ENCODE measurements at places on chromosomes 13 and 19.

DNA sequence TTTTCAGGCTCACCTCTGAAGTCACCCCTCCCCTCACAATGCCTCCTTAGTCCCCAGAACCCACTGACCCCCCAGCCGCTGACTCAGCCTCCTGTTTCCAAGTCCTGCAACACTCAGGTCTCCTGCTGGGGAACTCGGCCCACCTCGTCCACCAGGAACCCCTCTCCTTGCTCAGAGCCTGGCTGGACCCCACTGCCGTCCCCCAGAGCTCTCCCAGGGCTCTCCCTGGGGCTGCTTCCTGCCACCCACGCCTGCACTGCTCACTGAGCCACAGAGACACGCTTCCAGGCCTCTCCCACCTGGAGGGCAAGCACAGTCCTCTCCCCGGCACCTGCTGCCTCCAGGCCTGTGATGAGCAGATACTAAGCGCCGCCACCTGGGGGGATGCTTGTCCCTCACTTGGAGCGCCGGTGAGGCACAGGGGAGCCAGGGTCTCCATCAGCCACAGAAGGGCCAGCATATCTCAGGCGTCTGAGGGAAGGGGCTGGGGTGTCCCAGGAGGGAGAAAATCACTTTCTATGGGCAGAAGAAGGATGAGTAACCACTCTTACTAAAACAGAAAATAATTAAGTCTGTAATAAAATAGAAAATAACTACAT, 53.8 kb downstream of the KLF2 start:
- no peak for DNase-seq

DNA sequence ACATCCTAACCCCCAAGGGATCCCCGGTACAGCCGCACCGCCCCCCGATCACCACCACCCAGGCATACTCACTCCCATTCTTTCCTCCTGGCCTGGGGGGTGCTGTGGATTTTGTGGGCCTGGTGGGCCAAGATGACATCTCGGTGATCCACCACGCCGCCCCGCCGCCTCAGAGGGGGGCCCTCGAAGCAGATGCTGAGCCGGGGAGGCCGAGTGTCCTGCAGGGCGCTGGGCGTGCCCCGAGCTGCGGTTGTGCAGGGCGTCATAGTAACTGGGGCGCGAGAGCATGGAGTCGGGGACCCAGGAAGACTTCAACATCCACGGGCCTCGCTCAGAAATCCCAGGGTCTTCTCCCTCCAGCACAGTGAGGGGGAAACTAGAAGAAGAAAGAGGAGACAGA, 93.4 kb upstream of the CACNA1A start:
- no peak for DNase-seq

DNA sequence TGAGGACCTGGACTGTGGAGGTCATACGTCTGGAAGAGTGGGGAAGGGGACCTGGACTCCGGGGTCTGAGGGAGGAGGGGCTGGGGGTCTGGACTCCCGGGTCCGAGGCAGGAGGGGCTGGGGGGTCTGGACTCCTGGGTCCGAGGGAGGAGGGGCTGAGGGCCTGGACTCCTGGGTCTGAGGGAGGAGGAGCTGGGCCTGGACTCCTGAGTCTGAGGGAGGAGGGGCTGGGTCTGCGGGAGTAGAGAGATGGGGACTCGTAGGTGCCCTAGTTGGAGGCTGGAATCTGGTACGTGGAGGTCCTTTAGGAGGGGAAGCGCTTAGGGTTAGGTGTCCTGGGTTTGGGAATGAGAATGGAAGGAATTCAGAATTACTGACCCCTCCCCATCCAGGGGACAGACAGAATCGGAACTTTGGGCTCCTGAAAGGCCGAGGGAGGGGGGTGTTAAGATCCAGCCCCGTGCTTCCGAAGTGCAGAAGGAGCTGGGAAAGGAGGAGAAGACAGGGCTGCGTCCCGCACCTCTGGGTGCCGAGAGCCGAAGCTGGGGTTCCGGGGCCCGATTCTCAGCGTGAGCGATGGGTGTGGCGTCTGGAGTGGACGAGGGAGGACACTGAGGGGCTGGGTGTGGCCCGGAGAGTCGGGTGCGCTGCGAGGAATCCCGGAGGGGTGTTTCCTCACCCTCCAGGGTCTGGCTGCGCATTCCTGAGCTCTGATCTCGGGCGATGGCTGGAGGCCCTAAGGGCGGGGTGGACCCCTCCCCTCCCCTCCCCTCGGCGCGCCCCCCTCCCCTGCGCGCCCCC, 608 bp downstream of the MYADM start:
- peak; percentile 55 for DNase-seq

- no peak for DNase-seq
Observed at GRCh38 chr19:48271531-48272151, 1.8 kb downstream of the ZNF114 start.

DNA sequence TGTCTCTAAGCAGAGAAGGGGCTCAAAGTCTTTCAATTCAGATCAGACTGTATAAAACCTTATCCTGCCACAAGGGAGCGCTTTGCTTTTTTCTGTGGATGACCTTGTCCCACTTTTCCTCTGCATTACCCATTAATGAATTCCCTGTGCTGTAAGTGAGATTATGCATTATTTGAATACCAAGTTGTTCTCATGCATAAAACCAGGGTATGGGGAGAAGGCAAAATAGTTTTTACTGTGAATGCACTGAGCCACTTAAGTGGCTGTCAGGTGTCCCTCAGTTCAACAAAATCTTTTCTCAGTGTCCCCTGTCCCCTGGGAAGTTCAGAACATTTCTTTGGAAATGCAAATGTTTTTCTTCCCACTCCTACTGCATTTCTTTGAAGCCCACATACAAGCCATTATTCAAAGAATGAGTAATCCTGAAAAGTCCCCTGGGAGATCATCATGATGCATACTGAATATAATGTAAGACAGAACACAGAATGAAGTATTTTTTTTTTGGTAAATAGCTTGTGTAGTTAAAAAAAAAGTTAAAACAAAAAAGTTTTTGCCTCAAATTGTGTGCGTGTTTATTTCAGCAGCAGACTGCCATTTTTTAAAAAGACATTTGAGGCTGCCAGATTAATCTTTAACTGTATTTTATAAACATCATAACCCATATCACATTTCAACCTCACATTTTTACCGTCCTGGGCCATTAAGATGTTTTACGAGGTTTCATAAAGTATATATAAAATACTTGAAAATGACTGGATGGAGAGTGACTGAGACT, 506.7 kb upstream of the PCDH9 start:
- DNase-seq, result no peak

DNA sequence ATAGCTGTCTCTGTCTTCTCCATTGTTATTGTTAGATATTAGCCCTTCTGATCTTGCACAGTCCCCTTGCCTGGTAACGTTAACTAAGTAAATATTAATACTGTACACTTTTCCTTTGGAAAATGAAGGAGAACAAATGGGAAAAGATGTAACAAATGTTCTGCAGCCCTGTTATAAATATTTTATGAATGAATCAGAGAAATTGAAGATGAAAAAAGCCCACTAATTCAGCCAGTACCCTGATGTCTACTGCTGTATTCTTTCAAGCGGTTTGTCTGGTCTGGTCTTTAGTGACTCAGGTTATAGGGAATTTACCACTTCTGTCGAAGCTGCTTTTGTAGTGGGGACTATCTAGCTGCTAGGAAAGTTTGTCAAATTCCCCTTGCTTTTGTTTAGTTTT, 121.0 kb downstream of the COG6 start:
- DNase-seq, result no peak

GRCh38 chr19:41323430-41324125, 13.6 kb downstream of the CCDC97 start:
- DNase-seq, result no peak

- DNase-seq, result no peak
Observed at GRCh38 chr13:74465271-74465670, 331.1 kb upstream of the KLF12 start.

DNA sequence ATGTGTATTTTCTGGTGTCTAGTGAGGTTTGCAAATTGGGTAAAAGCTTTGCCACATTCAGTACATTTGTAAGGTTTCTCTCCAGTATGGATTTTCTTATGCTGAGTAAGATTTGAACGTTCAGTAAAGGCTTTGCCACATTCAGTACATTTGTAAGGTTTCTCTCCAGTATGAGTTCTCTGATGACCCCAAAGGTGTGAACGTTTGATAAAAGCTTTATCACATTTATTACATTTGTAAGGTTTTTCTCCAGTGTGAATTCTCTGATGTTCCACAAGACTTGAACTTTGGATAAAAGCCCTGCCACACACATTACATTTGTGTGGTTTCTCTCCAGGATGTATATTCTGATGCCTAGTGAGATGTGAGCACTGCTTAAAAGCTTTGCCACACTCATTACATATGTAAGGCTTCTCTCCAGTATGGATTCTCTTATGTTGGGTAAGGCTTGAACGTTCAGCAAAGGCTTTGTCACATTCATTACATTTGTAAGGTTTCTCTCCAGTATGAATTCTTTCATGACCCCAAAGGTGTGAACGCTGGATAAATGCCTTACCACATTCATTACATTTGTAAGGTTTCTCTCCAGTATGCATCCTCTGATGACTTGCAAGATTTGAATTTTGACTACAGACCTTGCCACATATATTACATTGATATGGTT, 17.4 kb downstream of the ZNF677 start:
- DNase-seq, result no peak

GRCh38 chr19:7643031-7643415, 6.1 kb downstream of the STXBP2 start:
- DNase-seq, result no peak

DNA sequence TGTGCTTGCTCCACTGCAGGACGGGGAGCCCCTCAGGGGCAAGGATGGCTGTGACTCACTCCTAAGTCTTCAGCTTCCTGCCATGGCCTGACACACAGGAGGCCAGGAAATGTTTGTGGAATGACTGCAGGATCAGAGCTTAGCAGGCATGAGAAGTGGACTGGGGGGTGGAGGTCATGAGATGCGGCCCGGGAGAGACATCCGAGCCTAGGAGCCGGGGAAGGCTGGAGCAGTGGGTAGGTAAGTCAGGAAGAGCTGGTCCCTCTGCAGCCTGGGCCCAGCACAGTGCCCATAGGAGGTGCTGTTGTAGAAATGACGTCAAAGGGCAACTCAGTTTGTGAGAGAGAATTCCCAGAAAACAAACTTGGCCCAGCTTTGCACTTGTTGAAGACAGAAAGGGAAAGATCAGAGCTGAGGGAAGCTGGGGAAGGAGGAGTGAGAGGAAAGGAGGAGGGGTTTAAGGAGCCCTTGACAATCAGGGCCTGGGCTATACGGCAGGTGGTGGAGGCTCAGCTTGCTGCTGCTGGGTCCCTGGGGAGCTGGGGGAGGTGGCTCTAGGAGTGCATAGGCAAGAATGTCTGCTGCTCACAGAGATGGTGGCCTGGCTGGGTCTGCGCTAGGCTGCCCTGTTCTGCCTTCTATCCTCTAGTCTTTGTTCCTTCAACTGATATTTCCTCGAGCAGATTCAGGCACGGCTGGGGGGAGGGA, 18.5 kb downstream of the POU2F2 start:
- DNase-seq, result no peak

DNA sequence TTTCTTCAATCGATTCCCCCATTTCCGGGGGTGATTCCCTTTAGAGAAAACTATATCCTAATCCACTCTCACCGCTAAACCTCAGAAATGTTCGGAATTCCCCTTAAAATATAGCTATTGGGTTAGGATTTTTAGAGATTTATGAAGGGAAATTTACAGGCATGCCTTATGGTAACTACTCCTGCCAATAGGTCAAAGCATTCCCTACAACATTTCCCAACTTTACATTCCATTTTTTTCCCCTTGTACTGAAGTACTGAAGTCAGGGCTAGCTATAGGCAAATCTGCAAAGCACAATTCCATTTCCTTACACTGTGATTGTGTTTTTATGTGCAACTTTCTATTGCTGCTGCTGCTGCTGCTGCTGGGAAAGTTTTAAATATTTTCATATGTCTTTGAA, 2.1 kb downstream of the EDNRB start:
- DNase-seq, result no peak

DNA sequence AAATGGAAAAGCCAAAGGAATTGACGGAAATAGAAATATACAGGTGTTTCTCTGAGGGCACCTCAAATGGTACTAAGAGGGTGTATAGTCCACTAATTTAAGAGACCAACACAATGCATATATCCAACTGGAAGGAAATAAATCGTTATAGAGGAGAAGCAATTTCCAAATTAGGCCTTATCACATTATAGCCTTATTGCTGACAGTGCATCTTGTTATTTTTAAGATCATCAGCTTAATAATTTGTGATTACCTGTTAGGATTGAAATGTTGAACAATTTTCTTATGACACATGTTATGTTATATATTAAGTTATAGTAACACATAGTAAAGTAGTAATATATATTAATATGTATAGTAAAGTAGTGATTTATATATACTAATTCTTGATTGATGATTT, 915.7 kb upstream of the PCDH9 start:
- DNase-seq, result no peak

DNA sequence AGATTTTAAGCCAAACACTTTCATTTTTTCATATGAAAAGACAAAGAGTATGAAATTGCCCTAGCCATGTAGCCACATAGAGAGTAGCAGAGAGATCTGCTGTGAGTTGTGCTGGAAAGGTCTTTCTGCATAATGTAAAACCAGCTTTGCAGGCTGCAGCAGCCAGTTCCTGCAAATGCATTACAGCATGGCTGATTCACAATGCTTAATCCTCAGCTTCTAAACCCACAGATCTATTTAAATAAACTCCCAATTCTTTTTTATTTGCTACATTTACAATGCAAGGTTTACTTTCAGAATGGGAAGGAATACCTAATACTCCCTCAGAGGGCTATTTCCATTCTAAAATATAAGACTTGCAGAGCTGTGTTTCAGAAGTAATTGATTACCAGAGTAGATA, 185.6 kb upstream of the STARD13 start:
- DNase-seq, result no peak

- DNase-seq, result no peak
Observed at GRCh38 chr13:35747594-35747993, 271.1 kb upstream of the MAB21L1 start.

GRCh38 chr19:13040232-13040947, 45.1 kb downstream of the NFIX start:
- DNase-seq, result no peak

GRCh38 chr13:108102771-108103170, 112.6 kb downstream of the LIG4 start:
- no peak for DNase-seq

GRCh38 chr13:25873242-25873612, 178.6 kb downstream of the SHISA2 start:
- DNase-seq, result no peak

DNA sequence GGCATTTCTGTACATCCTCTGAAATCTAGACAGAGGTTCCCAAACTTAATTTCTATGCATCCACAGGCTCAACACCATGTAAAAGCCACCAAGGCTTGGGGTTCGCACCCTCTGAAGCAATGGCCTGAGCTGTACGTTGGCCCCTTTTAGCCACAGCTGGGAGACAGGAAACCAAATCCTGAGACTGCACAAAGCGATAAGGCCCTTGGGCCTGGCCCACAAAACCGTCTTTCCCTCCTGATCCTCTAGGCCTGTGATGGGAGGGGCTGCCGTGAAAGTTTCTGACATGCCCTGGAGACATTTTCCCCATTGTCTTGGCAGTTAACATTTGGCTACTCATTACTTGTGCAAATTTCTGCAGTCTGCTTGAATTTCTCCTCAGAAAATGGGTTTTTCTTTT, 766.4 kb downstream of the GPC5 start:
- DNase-seq, result no peak

DNA sequence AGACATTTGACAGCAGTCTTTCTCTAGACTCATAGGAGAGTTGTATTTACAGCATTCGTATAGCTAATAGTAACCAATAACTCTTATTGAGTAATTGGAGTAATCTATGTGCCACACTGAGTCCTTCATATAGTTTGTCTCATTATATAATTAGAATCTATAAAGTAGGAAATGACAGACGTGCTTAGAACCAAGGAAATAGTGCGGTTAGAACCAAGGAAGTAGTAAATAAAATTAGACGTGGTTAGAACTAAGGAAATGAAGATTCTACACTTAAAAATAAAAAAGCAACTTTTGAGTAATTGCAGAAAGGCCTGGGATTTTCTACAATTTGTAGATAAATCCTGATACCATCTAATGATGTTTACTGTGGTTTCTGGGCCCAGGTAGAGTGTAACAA, 107.8 kb upstream of the TNFSF11 start:
- DNase-seq, result no peak

Measured in activated gamma-delta T cell (primary cell).